ENCODE measurements at places on chromosomes 3 and 15. TPM values are rescaled to one million over a fixed set of nuclear protein-coding genes. Genes with fewer than 3 reads are reported as not detected.

DNA sequence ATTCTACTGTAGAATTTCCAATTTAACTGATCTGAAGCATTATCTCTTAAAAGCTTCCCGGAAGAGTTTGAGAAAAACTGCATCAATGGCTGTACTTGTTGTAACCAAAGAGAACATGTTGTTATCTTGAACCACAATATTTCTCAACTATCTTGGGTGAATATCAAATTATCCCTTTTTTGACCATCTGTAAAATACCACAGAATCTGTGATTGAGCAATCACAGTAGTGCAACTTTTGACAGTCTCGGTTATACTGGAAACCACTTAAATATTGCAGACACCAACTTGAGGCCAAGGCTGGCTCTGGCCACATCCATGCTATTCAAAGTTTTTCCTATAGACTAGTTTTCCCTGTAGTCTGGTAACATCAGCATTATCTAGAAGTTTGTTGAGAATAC lies 842.8 kb upstream of the EPHA6 start:
- no peak for DNase-seq

GRCh38 chr15:63593705-63594671 lies 3.2 kb upstream of the FBXL22 start:
- no peak for DNase-seq

- DNase-seq: no peak
These were observed 103.1 kb downstream of the THSD4 start for GRCh38 chr15:71218272-71218805.

The C2CD4A gene
- 11.6 TPM for polyA plus RNA-seq

DNA sequence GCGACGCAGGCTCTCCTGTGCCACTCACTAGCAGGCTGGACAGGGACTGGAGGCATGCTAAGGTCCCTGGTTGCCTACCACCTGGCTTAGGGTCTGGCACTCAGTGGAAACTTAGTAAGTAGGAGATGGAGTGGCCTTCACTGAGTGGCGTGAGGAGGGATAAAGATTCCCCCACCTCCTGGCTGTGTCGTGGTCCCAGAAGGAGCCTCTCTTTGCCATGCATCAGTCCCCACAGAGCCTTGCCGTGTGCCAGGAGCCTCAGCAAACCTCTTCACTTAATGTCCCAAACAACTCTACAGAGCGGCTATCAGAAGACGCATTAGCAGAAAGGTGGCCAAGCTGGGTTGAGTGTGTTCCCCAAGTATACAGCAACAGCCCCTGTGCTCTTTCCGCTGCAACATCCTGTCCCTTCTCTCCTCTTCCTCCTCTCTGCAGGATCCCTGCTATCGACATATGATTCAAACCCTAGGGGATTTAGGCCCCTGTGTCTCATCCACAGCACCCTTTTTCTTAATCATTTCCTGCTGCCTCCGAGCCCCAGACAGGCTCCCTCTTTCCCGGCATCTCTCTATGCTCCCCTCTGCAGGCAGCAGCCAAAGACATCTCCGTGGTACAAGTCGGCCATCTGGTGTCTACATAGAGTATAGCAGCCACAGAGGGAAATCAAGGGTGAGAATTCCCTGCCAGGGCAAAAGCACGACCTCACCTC lies 66.7 kb downstream of the SLC6A1 start:
- DNase-seq: no peak

GRCh38 chr3:65723985-65724384 lies 314.7 kb downstream of the MAGI1 start:
- DNase-seq: no peak

GRCh38 chr3:193737191-193737751 lies 144.3 kb downstream of the OPA1 start:
- DNase-seq: no peak

GRCh38 chr3:11928381-11928780 lies 75.8 kb upstream of the SYN2 start:
- no peak for DNase-seq

DNA sequence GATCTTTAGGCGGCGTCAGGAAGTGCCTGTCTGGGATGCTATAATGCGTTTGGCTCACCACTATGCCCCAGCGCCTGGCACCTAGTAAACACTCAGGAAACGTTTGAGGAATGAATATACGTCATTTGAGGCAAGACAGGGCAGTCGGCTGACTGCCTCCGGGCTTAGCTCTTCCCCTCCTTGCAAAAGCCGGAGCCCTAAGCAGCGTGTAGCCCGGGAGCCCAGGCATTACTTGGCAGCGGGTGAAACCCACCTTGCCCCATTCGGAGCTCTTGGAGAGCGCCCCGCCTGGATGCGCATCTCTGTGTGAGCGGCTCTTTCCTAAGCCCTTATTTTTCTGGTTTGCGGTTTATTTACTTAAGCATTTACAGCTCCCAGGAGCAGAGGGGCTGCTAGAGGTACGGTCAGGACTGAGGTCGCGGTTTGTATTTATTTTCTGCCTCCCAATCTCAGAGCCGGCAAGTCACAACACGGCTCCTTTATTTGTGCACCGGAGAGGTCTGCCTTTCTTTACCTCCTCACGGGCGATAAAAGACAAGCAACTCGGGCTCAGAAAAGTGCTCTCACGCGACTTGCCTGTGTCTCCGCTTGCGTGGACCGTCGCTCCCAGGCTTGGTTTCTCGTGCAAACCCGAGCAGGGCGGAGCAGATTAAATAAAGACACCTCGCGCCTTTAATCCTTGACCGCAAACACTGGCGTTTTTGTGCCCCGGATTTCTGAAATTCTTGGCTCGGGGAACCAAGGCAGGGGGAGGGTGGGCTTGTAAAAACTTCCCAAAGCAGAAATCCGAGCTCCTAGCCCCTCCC lies 737 bp upstream of the ITPR1 start:
- DNase-seq: no peak

DNA sequence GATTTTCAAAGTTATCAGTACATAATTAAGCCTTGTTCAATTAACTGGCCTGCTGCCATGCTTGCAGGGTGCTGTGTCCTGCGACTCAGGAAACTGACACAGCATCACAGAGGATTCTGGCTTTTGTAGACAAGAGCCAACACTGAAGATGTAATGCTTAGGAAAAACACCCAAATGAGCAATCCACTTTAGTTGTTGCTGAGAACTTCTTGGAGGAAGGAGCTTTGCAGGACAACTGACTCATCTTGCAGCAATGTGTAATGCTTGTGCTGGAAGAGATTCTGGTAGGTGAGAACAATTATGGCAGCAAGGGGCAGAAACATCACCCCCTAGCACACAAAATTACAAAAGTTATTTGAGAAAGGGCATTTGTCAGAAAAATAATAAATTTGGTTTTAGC lies 67.6 kb downstream of the NLGN1 start:
- no peak for DNase-seq

GRCh38 chr15:74954515-74954914 lies 2.1 kb downstream of the RPP25 start:
- DNase-seq: no peak

GRCh38 chr15:38972831-38973230 lies 408.2 kb upstream of the RASGRP1 start:
- DNase-seq: no peak

GRCh38 chr3:61052851-61053250 lies 198.4 kb downstream of the FHIT start:
- no peak for DNase-seq

The IFT122 gene
- 10.0 TPM for polyA plus RNA-seq

DNA sequence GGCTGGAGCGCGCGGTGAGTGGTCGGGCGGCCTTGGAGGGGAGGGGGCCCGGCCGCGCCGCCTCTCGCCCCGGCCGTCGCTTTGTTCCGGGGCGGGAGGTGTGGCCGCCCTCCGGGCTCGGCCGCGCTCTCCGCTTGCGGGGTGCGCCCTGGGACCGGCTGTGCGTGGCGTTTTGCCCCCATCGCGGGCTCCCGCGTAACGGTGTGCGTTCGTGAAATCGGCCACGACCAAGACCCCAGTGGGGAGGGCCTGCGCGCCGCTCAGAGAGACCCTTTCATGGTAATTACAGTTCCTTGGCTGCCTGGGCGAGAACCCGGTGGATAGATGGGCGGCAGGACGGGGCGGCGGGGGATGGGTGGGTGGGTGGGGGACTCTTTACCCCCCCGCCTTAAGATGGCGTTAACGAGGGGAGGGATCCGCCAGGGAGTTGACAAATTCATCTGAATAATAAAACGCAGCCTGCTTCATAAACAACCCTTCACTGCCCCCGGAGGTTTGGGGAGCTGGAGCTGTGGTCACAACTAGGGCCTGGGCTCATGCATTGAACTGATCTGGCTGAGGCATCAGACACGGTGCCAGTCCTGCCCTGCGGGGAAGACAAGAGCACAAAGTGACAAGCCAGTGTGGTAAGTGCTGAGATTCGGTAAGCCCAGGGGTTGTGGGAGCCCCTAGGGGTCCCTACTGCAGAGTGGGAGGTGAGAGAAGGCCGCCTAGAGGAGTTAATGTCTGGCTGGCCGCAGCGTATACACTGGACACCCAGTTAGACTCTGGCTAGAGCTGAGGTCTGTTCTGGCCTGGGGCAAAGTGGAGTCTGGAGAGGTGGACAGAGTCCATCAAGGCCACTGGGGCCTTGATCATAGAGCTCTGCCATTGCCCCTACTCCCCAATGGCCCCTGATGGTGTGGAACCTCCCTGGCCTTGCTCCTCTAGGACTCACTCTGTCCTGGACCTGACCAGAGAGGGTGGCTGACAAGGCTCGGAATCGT lies 668 bp downstream of the MRAS start:
- no peak for DNase-seq

The CAMK2N2 gene
- polyA plus RNA-seq: 0.14 TPM

- no peak for DNase-seq
These were observed 121.4 kb downstream of the FAM43A start for GRCh38 chr3:194806991-194807630.

GRCh38 chr3:26515351-26515750 lies 107.2 kb upstream of the LRRC3B start:
- no peak for DNase-seq

The FBXW12 gene
- polyA plus RNA-seq: 0.07 TPM

DNA sequence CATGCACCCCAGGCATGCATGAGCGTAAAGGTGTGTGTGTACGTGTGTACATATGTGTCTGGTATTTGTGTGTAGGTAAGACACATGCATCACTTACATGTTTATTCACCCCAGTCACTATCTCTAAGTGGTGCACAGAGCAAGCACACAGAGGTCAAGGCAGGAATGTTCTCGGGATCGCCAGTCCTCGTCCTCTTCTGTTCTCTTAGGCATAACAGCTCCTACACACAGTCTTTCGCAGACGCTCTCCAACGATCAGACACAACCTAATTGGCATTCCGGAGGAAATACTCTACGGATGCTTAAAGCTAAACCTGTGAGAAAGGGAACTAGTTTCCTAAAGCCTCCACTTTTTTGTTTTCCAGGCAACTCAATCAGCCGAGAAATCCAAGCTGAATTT lies 95.9 kb downstream of the ADAMTS17 start:
- no peak for DNase-seq

DNA sequence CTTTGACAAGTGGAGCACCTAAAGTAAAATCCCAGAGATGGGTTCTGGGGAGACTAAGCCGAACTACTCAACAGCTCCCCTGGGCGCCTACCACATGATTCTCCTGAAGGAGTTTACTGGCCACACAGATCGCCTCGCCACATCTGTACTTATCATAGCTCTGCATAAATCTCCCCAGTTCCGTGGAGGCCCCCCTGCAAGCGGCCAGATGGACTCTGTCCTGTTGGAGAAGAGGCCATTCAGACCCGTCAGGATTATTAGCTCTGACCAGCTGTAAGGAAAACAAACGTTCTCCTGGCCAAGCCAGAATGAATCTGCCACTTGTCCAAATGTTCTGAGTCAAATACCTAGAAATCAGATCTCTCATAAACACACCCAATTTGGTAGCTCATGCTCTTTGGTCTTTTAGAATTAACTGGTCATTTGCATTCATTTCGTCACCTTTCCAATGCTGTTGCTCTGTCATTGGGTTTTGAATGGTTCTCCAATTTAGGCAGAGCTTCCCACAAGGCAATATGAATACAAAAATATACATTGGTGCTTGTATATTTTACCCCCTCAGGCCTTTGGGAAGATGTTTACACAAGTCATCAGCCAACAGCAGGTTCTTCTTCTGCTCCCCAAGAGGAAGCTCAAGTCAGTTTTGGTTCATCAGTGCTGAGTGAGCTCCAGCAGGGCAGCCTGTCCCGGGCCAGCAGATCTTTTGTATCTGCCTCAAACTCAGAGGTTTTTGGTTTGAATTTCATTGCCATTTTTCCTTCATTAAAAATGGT lies 124.5 kb downstream of the THSD4 start:
- no peak for DNase-seq

- DNase-seq: no peak
These were observed 127.5 kb downstream of the CLSTN2 start for GRCh38 chr3:140062461-140062860.

The KCNH8 gene
- 0.80 TPM for polyA plus RNA-seq

GRCh38 chr3:143831208-143831607 lies 17.1 kb downstream of the SLC9A9 start:
- DNase-seq: no peak

- DNase-seq: no peak
These were observed 58.1 kb upstream of the FNDC3B start for GRCh38 chr3:171981271-171981605.

- no peak for DNase-seq
These were observed 23.0 kb downstream of the HES1 start for GRCh38 chr3:194158942-194159439.

GRCh38 chr15:78406016-78406585 lies 31.9 kb upstream of the IREB2 start:
- DNase-seq: no peak

- no peak for DNase-seq
These were observed 27.5 kb downstream of the CCDC12 start for GRCh38 chr3:46948830-46949671.

DNA sequence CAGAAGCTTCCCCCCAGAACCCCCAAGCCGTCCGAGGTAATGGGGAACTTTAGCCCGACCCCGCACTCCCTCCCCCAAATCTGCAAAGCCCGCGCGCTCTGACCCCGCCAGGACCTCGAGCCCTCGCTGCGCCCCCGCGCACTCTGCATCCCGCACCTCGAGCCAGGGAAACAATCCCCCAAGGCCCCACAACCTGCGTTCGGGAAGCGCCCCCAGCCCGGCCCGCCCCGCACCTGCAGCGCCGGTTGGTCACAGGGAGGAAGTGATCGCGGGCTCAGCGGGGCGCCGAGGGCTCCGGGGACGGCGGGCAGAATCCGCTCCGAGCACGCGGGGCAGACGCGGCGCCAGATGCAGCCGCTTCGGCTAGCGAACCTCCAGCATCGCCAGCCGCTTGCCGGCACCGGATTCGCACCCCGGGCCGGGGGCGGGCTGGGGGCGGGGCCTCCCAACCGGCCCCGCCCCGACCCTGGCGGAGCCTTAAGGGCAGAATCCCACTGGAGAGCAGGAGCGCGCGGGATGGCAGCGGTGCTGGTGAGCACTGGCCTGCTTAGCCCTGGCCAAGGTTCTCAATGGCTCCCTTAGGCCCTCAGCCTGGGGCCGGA lies at the start of gene CAMKV:
TSS of gene CAMKV (minus strand) at position 382 of the 602 bp plus-strand sequence. CDS start 7,518 bp downstream, outside the sequence.
- DNase-seq: no peak

The KCNMB3 gene
- 3.6 TPM for polyA plus RNA-seq

DNA sequence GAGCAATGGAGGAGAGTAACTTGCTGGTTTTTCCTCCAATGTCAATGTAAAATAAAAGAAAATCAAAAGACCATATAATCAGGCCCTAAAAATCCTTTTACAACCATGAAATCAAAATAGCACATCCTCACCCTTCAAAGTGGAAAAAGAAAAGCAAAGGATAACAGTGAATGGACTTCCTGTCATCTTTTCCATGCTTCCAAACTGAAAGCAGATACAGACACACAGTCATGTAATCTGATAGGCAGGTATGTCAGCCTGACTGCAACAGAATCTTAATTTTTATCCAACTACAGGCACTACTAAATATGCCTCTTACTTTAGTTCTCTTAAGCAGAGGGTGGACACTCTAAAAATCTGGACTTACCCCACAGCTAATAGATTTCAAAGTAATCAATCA lies 27.8 kb upstream of the IGDCC4 start:
- DNase-seq: no peak

- DNase-seq: no peak
These were observed 12.7 kb downstream of the SHOX2 start for GRCh38 chr3:158093526-158093925.

The SEMA5B gene
- polyA plus RNA-seq: 0.46 TPM

The MAPKBP1 gene
- 8.1 TPM for polyA plus RNA-seq

The TUSC7 gene
- polyA plus RNA-seq: not detected
